Kidney (tissue), 22 donors: ENCODE measurements at places on chromosomes 12 and 14. TPM values are rescaled to one million over a fixed set of nuclear protein-coding genes. Genes with fewer than 3 reads are reported as not detected.

GRCh38 chr12:109433618-109434017, 43.5 kb downstream of the KCTD10 start:
- DNase-seq = no peak

- DNase-seq = peak; percentile 24
Observed at GRCh38 chr12:71128191-71128788, 29.5 kb downstream of the TSPAN8 start.

- no peak for DNase-seq
Observed at GRCh38 chr14:104917993-104918392, 6.7 kb upstream of the PLD4 start.

The C1QL4 gene
- 1.0 TPM for total RNA-seq

DNA sequence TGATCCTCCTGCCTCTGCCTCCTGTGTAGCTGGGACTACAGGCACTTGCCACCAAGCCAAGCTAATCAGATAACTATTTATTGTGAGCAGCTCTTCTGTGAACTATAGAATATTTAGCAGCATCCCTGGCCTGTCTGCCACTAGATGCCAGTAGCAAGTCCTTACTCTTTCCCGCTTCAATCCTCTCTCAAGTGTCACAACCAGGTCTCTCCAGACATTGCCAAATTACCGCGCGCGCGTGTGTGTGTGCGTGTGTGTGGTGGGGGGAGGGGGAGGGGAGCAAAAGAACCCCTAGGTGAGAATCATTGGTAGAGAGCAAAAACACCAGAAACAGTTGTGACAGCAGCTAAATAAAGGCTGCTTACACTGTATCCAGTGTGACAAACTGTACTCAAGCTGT, 49.9 kb downstream of the PPP2R5E start:
- DNase-seq = no peak

DNA sequence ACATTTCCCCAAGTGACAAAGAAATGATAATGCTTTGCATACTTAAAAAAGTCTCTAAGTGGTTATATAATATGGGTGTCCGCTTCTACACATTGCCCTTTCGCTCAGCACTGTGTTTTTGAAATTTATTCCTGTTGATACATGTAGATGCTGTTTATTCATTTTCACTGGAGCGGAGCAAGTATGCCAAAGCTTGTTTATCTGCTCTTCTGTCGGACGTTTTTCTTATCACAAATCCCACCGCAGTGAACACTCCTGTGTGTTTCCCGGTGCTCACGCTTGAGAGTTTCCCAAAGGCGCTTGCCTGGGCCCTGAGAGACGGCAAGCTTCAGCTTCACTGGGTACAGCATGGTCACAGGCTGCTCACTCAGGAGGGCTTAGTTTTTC, 50.2 kb downstream of the TPCN1 start:
- DNase-seq = no peak

The HSPA2 gene
- 41.9 TPM for total RNA-seq

- DNase-seq = no peak
Observed at GRCh38 chr12:82474798-82475184, 116.5 kb downstream of the METTL25 start.

GRCh38 chr14:39229222-39229543, 4.5 kb upstream of the MIA2 start:
- no peak for DNase-seq

GRCh38 chr12:80553316-80553715, 109.3 kb downstream of the PTPRQ start:
- no peak for DNase-seq

GRCh38 chr12:123799227-123799626, 37.1 kb downstream of the DNAH10 start:
- no peak for DNase-seq

DNA sequence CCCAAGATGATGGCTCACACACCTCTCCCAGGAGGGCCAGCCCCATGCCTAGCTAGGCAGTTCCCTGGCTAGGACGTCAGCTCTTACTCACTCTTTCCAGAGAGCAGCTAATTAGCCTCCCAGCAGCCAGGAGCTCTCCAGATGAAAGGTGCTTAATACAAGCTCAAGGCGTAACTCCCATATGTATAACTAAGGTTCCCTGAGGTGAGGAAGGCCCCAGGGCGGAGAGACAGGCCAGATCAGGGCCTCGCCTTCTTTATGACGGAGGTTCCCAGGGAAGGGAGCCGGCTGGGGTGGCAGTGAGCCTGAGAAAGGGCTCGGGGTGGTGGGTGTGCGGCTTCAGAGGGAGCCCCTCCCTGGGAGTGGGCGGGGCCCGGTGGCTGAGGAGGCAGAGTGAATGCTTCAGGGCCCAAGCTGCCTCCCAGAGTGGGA, 26.4 kb upstream of the ZFP36L1 start:
- peak; percentile 64 for DNase-seq

The IGF1 gene
- total RNA-seq = 7.2 TPM

The MDM1 gene
- 14.1 TPM for total RNA-seq

GRCh38 chr12:123794027-123794426, 31.9 kb downstream of the DNAH10 start:
- no peak for DNase-seq

GRCh38 chr12:57739387-57739786, 845 bp upstream of the AGAP2 start:
- DNase-seq = no peak

- DNase-seq = peak; percentile 77
Observed at GRCh38 chr12:3362737-3363136, 128.3 kb upstream of the PRMT8 start.

The DAO gene
- 0.41 TPM for total RNA-seq

- DNase-seq = no peak
Observed at GRCh38 chr12:102061096-102061559, 663 bp downstream of the WASHC3 start.

The PLCZ1 gene
- not detected for total RNA-seq

The PRR4 gene
- total RNA-seq = 1.8 TPM

GRCh38 chr12:86698641-86698980, 442.4 kb upstream of the MGAT4C start:
- DNase-seq = no peak

DNA sequence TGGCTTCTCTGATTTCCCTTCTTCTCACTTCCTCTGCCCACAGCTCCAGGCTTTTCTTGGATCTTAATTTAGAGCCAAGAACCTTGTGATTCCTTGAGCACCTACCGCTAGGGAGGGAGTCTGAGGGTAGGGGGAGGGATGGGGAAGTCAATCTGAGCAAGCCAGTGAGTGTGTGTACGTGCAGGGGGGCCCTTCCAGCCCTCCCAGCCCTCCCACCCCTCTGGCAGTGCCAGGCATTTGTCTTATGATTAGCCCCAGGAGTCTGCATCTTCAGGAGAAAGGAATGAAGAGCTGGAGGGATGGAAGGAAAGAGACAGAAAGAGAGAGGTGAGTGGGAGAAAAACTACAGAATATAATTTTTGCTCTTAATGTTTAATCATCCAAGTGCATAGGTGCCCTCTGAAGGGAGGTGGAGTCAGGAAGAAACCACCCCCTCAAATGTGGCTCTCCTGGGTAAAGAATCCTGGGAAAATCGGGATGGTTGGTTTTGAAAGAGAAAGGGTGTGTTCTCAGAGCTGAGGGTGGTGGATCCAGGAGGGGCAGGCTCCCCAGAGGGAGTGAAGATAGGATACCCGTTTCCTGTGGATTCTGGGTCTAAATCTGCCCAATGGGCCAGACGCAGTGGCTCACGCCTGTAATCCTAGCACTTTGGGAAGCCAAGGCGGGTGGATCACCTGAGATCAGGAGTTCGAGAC, 2.1 kb downstream of the PIANP start:
- no peak for DNase-seq
